ENCODE measurements at places on chromosomes 12 and 14.

GRCh38 chr12:96501908-96502307, 12.5 kb downstream of the CFAP54 start:
- DNase-seq, result no peak

GRCh38 chr12:3667485-3667884, 85.4 kb downstream of the CRACR2A start:
- no peak for DNase-seq

- DNase-seq, result no peak
These were observed 412.3 kb downstream of the RAD51B start for GRCh38 chr14:68231898-68232297.

- no peak for DNase-seq
These were observed 194.4 kb upstream of the BCL2L14 start for GRCh38 chr12:11876307-11876706.
